Trophoblast cell (in vitro differentiated cells and primary cell): ENCODE measurements at places on chromosomes 7 and 10.

DNA sequence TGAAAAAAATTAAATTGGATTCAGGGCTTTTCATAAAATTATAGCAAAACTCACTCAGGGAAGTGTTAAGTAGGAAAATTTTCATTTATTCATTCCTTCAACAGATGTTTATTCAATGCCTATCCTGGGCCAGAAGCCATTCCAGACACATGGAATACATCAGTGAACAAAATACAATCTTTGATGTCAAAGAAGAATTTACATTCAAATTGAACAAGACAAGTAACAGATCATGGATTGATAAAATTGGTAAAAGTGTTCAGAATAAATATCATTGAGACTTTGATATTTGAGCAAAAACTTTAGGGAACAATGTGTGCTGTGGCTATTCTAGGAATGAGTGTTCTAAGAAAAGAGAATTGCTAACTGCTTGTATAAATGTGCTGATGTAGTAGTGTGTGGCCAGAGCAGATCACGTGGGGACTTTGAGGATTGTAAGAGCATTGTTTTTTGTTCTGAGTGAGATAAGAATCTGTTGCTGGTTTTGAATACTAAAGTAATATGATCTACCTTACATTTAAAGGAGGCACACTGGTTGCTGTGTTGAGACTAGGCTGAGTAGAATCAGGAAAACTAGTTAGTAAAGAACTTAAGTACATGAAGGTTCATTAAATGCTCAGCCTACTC lies 957.2 kb downstream of the PCDH15 start:
- DNase-seq: no peak

- DNase-seq: no peak
Observed at GRCh38 chr10:90986870-90987269, 66.0 kb upstream of the ANKRD1 start.

DNA sequence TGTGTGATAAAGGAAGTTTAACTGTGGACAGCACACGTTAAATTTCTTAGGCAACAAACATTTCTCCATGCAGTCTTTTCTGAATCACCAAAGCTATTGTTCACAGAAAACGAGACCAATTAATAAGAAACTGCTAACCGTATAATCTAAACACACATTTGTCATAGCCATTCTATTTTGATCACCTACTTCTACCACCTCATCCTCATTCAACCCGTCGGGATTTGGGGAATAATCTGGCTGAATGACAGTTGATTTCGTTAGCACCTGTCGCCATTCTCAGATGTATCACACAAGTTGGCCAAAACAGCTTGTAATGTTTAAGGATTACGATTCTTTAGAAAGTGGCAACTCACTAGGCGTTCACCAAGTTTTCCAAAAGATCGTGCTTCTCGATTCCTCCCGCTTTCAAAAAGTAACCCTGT lies 1.2 kb downstream of the EZH2 start:
- DNase-seq: peak; percentile 20

- DNase-seq: no peak
Observed at GRCh38 chr10:43252783-43253341, 14.0 kb downstream of the RASGEF1A start.

- no peak for DNase-seq
Observed at GRCh38 chr7:150949971-150950491, 28.1 kb downstream of the KCNH2 start.

DNA sequence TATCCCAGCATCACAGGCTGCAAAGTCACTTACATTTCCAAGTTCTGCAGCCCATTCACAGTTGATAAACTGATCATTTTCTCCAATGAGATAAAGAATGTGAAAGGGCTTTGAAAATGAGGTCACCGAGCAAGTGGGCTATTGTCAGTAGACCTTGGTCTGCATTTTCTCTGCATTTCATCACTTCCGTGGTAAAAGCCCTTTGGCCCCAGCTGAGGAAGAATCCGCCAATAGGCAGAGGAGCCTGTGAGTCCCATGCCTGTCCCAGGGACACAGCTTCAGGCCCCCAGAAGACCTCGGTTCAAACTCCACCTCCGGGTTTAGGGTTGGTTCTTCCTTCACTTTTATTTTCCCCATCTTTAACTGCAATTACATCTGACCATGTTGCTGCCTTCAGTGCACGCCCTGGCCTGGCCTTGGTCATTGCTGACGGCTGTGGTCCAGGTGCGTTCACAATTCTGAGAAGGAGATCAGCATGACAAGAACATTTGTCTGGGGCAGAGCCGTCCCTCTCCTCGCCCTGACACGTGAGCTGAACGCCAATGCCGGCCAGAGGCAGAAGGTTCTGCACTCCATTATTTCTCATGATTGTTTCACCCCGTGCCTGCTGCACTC lies 292.5 kb downstream of the TCERG1L start:
- DNase-seq: no peak

DNA sequence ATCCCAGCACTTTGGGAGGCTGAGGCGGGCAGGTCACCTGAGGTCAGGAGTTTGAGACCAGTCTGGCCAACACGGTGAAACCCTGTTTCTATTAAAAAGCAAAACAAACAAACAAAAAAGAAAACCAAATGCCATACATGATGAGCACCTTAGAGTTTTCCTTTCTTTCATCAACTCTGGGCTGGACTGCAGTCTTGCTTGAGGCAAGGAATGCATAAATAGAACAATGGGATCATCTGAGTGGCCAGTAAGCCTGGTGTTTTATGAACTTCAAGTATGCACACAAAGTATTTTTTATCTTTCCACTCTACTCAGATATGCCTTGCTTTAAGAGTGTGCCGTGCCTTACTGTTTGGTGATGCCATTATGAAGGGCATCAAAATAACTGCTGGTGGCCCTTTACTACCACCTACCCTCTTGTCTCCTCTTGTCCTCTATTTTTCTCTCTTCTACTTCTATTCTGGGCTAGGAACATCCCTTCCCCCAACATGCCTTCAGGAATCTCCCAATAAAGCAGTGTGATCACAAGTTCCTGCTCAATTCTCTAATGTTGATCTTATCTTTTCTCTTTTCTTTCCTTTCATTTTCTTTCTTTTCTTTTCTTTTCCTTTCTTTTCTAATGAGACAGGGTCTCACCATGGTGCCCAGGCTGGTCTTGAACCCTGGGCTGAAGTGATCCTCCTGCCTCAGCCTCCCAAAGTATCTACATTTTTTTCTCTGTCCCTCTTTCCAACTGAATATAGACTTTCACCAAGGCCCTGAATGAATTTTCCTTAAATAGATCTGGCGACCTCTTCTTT lies 10.2 kb downstream of the SCD start:
- DNase-seq: peak; percentile 95

DNA sequence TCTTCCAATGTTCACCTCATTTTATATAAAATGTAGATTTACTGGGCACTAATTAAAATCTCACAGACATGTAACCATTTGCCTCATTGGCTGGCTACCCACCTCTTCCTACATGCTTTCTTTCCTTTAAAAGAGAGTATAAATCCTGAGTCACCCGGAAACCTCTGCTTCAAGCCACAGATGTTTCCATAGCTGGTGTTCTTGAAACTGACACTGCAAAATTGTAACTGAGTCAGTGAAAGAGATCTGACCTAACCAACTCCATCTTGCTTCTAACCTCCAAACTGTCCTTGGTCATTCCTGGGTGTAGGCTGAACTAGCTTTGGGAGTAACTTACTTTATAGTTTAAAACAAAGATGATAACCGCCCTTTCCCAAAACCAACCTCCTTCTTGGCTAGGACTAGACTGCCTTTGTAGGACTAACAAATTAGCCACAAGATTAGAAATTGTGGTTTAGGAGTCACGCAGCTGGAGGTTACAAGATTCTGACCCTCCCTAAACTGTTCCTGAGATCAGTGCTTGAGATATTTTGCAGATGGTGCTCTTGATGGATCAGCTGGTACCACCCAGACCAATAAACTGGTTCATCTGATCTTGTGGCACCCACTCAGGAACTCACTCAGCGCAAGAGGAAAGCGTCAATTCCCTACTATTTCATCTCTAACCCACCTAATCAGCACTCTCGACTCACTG lies 33.5 kb downstream of the SVOPL start:
- DNase-seq: no peak

DNA sequence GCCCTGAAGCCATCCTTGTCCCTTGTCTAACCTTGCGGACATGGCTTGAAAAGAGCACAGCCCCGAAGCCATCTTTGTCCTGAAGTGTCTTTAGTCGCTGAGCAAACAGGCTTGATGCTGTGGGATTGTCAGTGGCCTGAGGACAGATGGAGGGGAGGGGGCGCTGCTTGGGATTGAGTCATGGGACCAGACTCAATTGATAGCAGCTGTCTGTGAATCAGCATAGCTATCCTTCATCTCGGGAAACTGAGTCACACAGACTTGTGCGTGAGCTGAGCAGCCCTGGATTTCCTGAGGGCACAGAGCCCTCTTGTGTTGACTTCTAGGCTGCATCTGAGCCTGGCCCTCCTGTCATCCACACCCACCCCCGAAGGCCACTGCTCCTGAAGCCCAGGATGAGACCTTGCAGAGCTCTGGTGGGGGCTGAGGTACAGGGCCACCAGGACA lies 14.4 kb downstream of the MYO1G start:
- no peak for DNase-seq

DNA sequence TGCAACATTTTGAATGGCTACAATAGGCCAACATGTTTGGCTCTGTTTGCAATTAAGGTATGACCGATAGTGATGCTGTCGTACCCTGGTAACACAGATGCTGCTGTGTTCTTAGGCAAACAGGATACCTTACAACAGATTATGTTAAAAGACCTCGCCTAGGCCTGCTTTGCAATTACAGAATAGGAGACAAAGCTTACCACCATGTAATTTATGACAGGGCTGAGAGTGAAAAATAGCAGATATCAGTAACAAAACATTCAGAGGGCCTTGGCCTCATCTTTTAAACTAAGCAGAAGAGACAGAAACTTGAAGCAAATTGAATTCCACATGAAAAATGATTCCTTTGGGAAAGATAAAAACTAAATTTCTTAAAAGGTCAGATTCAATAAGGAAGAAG lies 29.4 kb upstream of the ABLIM1 start:
- DNase-seq: no peak

- no peak for DNase-seq
Observed at GRCh38 chr7:154649434-154649833, 353.5 kb downstream of the PAXIP1 start.

DNA sequence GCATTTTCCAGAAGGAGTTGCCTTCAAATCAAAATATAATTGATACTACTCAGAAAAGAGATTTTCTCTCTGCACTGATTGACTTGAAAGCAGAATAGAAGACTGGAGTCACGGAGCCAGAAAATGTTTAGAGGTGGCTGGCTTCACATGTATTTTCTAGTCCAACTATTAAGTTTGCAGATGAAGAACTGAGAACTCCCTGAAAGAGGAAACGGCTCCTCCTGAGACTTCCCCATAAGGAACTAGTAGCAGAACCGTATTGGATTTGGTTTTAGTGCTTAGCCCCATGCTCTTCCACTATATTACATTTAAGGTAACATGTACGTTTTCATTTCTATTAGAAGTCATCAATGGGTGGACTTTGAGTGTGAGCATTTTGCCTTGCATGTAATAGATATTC lies 946.3 kb downstream of the CNTNAP2 start:
- DNase-seq: no peak
